Lung microvascular endothelial cell (primary cell): ENCODE measurements at places on chromosomes 5 and 9. TPM values are rescaled to one million over a fixed set of nuclear protein-coding genes. Genes with fewer than 3 reads are reported as not detected.

- no peak for DNase-seq
Measured at GRCh38 chr5:133510634-133511262, 101.6 kb downstream of the FSTL4 start.

- DNase-seq, result peak; percentile 4
Measured at GRCh38 chr5:38367410-38367809, 109.1 kb downstream of the EGFLAM start.

DNA sequence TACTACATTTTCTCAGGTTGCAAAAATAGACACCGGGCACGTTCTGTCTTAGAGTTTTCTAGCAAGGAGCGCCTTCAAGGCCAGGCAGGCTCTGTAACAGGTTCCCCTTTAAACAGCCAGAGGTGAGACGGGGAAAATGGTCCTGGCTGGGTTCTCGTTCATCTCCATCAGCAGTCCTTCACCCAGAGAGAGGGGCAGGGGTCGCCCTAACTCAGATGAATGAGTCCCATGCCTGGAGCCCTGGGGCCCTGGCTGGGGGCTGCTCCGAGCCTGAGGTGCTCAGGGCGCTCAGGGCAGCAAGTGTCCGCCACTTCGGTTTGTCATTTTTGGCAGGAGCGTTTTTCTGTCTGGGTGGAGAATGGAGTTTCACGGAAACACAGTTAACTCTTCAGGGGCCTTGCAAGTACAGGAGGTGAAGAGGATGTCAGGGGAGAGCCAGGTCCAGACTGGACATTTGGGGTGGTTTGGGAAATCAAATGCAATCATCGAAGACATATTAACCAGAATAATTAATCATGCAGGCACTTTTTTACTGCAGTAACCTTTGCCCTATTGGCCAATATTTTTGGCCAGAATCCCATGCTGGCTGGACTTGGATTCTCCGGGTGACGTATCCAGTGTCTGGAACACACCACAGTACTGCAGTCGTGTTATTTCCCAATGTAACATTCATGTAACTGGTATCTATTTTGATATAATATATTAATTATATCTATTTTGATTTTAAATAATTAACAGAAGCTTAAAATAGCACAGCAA lies 2.9 kb downstream of the NTNG2 start:
- no peak for DNase-seq

The IDNK gene
- total RNA-seq, result 3.0 and 4.8 TPM in 2 replicates

DNA sequence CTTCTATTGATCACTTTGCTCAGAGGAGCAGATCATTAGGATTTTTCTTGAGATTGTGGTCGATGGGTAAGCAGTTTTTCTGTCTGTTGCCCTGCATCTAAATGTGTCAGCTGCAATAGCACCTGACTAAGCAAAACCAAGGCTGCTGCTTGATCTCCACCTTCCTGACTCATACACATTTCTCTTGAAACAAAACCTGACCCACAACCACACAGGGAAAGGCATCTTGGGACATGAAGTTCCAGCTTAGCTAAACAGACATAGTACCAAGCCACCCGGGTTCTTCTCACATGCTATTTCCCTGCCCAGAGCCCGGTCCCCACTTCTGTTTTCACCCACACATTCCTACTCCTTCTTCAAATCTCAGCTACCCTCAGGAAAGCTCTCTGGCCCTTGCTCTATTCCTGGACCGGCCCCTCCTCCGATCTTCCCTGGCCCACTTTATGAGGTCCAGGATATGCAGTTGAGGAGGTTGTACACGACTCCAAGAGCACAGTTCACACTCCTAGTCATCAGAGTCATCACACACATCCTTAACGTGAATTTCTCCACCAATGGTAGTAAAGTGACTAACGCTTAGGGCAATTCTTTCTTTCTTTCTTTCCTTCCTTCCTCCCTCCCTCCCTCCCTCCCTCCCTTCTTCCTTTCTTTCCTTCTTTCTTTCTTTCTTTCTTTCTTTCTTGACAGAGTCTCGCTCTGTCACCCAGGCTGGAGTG lies 16.0 kb upstream of the ZBTB43 start:
- DNase-seq, result no peak

GRCh38 chr9:73412874-73413273 lies 261.2 kb downstream of the ANXA1 start:
- DNase-seq, result no peak

DNA sequence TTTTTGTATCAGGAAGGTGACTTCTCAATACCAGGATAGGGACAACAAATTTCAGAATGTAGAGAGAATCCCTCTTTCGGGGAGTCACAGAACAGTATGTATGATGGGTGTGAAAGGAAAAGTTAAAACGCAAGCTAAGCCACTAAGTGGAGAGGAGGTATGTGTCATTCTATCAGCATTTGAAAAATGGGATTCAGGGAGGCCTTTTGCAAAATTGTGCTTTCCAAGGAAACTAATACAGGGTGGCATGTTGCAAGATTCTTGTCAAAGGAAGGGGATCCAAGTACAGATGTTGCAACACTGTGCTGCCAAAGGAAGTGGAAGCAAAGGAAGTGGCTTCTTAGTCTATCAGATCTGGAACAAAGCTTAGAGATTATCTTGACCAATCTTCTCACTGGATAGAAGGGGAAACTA lies 12.6 kb upstream of the TNIP1 start:
- peak; percentile 58 for DNase-seq

DNA sequence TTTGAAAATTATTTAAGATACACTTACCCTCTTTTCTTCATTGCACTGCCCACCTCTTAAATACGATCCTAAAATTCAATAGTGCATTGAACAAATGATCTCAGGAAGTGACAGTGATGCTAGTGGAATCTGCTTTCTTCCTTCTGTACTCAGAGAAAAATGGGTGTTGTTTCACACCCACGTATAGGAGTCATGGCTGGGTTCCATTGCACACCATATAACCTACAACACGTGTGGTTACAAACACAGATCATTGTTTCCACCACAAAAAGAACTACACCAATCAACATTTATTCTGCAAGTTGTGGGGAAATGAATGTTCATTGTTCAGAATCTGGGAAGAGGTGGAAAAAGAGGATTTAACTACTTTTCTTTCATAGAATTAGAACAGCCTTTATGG lies 275.9 kb downstream of the MAN2A1 start:
- DNase-seq, result no peak

GRCh38 chr9:121059998-121060636 lies 10.0 kb upstream of the C5 start:
- DNase-seq, result peak; percentile 77

The GRM6 gene
- not detected in 2 replicates for total RNA-seq

- no peak for DNase-seq
Measured at GRCh38 chr5:176466245-176466871, 18.2 kb downstream of the FAF2 start.

DNA sequence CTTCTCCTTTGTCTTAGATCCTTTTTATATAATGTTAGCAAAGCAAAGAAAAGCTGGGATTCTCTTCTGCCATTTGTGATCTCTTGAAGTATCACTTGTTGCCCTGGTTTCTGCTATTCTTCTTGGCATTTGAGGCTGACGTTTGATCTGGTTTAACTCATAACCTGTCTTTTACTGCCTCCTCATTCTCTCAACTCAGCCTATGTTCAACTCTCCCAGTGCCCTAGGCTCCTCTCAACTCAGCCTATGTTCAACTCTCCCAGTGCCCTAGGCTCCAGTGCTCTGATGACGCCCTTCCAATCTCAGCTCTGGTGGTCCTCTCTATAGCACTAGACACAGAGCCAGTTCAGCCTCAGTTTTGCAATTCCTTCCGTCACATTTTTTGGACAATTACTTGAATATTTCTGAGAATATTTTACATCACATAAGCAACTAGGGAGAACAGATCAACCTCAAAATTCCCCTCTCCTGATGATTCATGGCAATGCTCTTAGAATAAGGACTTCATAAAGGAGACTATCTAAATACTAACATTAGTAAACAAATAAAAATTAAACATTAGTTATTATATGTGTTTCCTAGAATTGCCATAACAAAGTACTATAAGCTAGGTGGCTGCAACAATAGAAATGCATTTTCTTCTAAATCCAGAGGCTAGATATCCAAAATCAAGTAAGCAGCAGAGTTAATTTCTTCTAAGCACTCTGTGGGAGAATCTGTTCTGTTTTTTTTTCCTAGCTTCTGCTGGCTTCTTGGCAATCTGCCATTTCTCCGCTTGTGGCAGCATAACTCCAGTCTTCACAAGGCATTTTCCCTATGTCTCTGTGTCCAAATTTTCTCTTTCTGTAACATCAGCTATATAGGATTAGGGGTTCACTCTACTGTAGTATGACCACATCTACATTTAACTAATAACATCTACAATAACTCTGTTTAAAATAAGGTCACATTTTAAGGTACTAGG lies 662.1 kb upstream of the FTMT start:
- peak; percentile 70 for DNase-seq

DNA sequence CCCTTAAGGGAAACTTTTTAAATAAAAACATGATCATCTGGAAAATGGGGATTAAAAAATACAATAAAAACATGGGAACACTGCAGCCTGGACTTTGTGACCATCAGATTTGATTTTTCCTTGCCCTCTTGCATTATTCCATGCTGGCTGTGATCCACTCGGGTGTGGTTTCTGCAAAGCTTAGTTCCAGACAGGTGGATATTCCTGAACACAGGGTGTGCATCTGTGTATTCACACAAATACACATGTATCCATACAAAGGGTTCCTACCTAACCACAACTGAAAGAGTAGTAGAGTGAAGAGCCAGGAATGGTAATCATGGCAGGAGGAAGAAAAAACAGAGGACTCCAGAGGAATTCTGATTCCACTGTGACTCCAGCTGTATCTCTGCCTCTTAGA lies 178.2 kb downstream of the PAM start:
- no peak for DNase-seq

The WDR31 gene
- 0.20 and 0.22 TPM in 2 replicates for total RNA-seq
